ENCODE measurements at places on chromosomes 16 and 17. TPM values are rescaled to one million over a fixed set of nuclear protein-coding genes. Genes with fewer than 3 reads are reported as not detected.

Gene SHISA6
- total RNA-seq = 0.62 TPM

DNA sequence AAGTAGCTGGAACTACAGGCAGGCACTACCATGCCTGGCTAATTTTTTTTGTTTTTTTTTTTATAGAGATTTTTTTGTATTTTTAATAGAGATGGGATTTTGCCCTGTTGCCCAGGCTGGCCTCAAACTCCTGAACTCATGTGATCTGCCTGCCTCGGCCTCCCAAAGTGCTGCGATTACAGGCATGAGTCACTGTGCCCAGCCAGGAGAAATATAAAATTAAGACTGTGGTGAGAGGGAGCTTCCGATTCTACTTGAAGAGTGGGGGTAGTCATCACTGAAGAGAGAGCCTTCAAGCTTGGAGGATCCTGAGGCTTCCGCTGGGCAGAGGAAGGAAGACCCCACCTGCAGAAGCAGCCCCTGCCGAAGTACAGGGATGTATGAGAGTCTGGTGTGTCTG, 34.4 kb upstream of the RGS9 start:
- DNase-seq = no peak

Gene MYH1
- not detected for total RNA-seq

DNA sequence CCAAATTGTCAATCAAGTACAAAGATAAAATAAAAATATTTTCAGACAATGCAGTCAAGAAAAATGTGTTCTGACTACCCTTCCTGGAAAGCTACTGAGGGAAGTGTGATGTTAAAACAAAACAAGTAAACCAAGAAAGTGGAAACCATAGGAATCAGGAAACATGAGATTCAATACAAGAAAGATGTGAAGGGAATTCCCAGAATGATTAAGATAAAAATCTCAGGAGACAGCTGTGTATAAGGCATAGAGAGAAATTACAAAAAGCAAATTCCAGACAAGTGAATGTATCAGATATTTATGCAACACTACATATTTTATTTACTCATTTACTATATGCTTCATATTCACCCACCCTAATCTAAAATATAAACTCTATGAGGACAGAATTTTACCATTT, 32.2 kb downstream of the TRIM37 start:
- no peak for DNase-seq

DNA sequence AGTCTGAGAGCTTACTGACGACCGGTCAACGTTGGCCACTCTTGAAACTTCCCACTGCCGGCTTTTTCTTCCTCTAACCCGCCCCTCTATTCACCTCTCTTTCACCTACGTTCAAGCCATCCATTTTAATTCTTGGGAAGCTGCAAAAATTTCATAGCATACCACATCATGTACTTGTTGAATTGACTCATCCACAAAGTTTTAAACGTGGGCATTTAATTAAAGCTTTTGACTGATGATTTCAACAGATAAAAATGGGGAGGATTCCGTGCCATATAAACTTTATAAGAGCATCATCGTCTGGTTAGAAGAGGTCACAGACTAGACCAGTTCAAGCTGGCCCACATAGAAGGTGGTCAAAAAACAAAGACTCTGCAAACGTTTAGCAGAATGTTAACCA, 22.5 kb downstream of the VPS53 start:
- no peak for DNase-seq

GRCh38 chr17:36863131-36863530, 74.1 kb upstream of the LHX1 start:
- no peak for DNase-seq

Gene GPR139
- not detected for total RNA-seq

DNA sequence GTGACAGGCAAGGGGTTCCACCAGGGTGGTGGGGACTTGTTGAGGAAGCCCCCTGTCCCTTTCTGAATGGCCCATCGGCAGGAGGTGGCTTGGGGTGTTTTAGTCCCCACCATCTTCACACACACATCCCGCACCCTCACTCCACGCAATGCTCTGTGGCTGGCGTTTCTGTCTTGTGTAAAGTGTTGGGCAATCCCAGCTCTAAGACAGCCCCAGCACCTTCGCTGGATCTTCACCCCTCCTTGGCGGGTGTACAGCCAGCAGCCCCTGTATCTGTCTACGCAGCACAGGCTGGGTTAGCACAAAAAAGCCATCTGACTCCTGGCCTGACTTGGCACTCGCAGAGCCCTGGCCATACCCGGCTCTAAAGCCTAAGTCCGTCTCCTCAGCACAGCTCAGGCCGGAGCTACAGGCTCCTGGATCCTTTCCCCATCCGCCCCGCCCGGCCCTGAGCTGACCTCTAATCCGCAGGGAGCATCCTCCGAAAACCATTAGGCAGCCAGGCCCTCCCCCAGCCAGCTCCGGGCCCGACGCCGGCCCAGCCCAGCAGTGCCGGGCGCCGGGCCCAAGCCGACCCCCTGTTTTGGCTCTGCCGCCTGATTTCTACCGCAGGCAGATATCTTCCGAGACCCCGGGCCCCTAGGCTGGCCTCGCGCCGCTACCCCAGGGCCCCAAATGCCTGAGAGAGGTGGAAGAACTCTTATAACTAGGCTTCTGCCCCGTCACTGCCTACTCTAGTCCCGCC, 42.4 kb upstream of the TAC4 start:
- no peak for DNase-seq

DNA sequence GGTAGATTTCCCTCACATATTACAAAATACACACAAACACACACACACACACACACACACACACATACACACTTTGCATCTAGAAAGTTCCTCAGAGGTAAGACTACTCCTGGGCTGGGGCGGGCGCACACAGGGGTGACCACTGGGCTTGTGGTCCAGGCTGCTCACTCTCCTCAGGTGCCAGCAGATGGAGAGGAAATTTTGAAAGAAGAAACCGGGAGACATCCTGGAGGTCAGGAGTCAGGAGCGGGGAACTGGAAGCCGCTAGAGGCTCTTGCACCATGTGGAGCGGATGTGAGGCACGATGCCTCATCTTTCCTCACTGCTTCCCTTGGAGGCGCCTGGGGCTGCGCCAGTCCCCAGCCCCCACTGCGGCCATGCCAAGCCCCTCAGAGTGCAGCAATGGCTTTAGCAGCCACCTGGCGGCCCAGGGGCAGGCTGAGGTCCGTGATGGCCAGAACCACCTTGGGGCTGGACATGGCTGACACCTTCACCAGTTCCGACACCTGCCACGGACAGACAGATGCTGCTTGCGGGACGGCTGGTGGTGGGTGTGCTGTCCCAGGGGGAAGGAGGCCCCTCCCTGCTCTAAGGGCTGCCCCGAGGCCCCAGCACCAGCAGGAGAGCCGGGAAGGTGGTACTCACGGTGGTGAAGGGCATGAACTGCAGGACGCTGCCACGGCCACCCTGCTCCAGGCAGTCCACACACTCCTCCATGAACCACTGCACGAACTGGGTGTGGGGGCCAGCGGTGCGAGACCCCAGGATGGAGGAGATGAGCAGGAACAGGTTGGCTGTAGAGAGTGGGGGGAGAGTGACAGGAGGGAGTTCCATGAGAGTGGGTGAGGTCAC, 4.1 kb downstream of the CSF3 start:
- peak; percentile 48 for DNase-seq

- no peak for DNase-seq
These were observed 75.0 kb upstream of the WSB1 start for GRCh38 chr17:27218719-27219488.
